ENCODE measurements at places on chromosomes 2 and 18.

GRCh38 chr2:53505826-53506225, 261.8 kb upstream of the CHAC2 start:
- no peak for DNase-seq

- no peak for DNase-seq
Observed at GRCh38 chr18:34514957-34515356, 195.1 kb upstream of the DTNA start.

- DNase-seq = no peak
Observed at GRCh38 chr2:219998107-219998506, 370.7 kb downstream of the SLC4A3 start.

GRCh38 chr18:8375249-8375648, 234.0 kb upstream of the RAB12 start:
- no peak for DNase-seq

DNA sequence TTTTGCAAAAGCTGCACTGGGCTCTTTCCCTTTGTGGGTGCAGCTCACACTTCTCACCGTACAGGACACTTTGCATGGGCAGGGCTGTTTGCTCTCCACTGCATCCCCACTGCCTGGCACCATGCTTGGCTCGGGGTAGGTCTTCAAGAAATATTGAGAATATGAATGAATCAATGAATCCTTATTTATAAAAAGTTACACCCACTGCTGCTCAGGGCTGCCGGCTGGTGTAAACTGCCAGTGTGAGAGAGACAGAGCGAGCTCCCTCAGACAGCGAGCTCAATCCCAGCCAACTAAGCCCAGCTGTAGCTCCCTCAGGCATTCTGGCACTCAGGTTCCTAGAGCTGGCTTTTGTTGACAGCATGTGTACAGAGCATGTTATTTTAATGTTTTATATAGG, 3.4 kb downstream of the TMEM185B start:
- DNase-seq = no peak

- no peak for DNase-seq
Observed at GRCh38 chr2:12202313-12203075, 456.1 kb downstream of the LPIN1 start.

- DNase-seq = no peak
Observed at GRCh38 chr2:176398243-176399073, 129.2 kb downstream of the MTX2 start.

GRCh38 chr2:134555411-134555810, 163.4 kb downstream of the TMEM163 start:
- no peak for DNase-seq

DNA sequence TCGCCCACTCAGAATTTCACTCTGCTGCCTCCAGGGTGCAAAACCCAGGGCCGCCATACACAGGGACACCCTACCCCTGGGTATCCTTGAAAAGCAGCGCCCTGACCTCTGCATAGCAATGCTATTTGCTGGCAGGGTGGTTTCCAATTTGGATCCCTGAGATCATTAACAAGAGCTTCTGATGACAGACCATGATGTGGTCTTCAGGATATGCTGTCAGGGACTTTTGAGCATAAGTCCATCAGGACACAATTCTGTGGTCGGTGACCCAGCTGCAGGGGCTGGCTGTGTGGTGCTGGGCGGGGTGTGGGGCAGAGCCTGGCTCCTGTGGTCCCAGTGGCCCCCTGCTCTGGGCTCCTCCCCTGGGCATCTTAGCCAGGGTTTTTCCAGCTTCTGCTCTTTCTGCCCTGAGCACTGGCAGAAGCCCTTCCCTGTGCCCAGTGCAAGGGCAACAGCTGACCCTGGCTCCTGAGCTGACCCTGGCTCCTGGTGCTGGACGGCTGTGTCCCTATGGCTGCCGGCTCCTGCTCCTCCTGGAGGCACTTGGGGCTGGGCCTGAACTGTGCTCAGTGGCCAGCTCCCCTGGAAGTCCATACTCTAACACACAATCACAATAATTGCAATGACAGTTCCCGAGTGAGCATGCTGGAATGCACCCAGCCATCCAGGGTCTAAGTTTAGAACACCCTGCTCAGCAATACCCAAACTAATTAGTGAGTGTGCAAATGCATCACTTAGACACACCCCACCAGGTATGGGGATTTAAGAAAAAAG, 271.5 kb downstream of the HDAC4 start:
- no peak for DNase-seq

DNA sequence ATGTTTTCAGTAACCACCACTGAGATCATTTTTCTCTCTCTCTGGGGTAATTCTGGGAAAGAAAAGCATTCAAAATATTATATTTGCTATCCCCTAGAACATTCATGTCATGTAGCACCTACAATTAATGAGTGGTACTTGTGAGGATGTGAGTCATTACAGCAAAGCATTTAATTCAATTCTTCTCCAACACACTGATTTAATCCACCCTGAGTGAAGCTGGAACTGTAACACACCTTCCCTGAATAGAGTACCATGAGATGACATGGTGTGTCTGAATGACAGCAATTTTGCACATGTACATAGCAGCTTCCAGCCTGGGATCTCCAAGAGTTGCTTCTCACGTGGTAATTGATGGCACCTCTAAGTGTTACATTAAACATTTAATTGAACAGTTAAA, 207.1 kb upstream of the SLC14A2 start:
- DNase-seq = no peak

DNA sequence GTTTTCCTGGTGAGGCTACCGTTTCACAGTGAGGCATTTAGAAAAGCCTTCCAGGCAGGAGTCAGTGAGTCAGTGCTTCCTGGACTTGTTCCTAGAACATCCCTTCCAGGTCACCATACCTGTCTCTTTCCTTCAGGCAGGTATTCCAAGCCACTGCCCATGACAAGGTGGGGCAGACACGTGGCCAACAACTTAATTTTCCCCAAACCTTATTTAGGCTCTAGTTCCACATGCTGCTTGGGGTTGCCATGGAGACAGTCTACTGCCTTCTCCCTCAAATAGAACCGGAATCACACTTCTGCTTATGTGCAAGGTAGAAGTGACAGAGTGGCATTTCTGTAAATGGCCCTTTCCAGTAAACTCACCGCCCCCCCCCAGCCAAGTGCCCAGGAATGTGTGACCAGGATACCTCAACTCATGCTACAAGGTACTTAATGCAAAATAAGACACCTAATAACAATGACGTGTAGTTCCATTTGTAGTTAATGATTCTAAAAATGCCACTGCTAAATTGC, 258.3 kb downstream of the PRKCE start:
- DNase-seq = no peak

- no peak for DNase-seq
Observed at GRCh38 chr2:53945538-53945937, 25.3 kb downstream of the PSME4 start.

GRCh38 chr2:105571445-105571987, 172.7 kb upstream of the FHL2 start:
- no peak for DNase-seq

DNA sequence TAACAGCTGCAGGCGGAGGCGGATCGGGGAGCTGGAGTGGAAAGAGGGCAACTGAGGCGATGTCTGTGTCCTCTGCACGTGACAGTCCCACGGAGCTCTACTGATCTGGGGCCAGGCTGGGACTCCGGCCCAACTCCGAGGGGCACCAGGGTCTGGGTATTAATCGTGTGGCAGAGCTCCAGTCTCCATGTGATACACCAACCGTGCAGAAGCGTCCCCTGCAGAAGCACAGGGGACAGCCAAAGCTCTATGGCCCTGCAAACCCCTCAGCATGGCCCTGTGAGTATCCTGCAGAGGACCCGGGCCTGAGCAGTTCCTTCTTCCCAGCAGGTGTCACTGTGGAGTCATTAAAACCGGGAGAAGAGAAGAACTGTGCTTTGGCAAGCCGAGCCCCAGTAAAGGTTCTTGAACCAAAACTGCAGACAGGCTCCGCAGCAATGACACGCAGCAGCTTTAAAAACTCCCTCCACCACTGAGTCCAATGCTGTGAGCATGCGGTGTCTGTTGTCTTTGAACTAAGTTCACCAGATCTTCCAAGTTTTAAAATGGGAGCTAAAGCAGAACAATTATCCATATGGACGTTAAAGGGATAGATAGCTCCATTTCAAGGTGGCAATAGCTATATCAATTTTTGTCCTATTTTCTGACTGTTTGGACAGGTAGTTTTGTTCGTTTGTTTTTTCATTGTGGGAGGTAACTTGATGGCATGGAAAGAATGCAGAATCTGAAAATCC, 79.4 kb downstream of the TMEM182 start:
- DNase-seq = peak; percentile 51

DNA sequence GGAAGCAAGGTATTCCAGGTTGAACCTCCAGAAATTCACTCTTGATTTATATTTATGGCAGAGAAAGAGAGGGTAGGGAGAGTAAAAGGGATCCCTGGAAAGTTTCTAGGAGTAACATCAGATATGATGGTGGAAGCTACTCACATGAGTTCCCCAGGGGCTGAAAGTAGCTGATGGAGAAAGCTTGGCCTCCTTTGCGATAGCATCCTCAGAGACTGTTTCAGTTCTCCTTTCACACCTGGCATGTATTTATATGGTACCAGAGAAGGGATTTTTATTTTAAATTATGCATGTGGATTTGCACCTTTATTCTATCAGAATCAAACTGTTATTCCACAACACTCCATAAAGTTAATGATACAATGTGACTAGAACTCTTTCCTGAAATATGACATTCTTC, 126.3 kb upstream of the OSR1 start:
- no peak for DNase-seq

DNA sequence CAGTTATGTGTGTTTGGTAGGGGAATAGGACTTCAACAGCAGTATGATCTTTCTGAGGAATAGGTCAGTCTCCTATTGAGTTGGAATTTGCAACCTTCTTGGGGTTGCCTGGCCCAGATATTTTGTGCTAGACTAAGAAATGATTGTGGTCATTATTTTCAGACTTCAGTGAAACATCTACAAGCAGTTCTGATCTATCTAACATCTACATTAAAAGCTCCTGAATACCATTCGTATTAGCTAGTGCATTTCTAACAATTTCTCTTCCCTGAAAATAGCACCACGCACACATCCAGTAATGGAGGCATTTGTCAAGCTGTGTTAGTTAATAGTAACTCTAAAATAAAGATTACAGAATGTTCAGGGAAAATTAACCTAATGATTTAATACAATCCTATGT, 179.3 kb downstream of the FIGN start:
- DNase-seq = no peak
